DMS53 (cell line): ENCODE measurements at places on chromosomes 5 and 9.

DNA sequence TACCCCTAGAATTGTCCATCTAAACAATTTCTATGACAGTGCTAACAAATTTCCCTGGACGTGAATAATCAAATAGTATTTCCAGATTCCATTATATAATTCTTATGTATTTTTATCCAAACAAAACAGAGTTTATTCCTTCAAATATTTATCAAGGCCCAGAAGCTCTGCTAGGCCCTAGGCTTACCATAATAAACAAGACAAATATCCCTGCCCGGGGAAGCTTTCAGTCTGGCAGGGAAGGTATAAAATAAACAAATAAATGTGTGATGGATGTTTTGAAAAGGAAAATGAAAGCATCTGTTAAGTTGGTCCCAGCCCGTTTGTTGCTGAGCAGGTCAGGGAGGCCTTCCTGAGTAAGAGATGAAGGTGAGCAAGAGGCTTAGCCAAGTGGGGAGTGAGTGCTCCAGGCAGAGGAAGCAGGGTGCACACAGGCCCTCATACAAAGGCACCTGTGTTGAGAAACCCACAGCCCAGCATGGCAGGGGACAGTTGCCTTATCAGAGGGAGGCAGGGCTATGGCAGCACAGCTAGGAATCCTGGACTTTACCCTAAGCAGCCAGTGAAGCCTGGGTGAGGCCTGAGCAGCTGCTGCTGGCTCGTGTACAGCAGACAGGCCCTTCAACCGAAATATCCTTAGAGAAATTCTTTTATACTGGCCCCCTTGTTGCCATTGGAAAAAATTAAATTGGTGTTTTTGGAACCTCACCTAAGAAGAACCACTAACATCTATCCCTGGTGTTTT is 7.7 kb upstream of the SLC35D2 start:
- DNase-seq, result peak; percentile 33

DNA sequence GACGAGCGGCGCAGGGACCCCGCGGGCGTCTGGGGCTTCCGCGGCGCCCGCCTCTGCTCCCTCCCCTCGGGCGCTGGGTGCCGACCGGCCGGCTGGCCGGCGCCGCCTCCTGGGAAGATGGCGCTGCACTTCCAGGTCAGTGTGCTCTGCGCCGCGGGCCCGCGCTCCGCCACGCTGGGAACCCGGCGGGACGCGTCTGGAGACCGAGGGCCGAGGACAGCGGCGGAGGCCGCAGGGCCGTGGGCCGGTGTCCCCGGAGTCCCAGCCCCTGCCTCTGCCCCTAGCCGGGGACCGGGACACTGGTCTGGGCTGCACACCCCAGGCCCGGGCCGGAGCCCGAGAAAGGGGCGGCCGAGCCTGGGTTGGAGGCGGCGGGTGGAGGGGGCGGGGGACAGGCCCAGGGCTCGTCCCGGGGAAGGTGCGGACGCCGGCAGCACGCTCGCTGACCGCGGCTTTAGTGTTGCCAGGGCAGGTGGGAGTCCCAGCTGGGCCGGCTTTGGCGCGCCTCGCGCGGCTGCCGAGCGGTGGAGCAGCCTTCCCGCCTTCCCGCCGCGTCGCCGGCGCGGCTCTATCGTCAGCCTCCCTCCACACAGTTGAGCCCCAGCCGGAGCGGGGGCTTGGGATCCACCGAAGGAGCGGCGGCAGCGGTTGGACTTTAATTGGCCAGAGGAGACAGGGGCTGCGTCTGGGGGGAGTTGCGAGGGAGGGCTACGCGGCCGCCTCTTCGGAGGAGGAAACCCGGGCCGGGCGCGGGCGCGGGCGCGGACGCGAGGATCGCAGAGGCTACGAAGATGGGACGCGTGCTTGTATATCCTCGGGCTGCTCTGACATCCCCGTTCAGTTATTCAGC is at the start of gene RANBP17:
Gene RANBP17 (plus strand): TSS at position 102 of the 850 bp plus-strand sequence.
- DNase-seq, result peak; percentile 93

DNA sequence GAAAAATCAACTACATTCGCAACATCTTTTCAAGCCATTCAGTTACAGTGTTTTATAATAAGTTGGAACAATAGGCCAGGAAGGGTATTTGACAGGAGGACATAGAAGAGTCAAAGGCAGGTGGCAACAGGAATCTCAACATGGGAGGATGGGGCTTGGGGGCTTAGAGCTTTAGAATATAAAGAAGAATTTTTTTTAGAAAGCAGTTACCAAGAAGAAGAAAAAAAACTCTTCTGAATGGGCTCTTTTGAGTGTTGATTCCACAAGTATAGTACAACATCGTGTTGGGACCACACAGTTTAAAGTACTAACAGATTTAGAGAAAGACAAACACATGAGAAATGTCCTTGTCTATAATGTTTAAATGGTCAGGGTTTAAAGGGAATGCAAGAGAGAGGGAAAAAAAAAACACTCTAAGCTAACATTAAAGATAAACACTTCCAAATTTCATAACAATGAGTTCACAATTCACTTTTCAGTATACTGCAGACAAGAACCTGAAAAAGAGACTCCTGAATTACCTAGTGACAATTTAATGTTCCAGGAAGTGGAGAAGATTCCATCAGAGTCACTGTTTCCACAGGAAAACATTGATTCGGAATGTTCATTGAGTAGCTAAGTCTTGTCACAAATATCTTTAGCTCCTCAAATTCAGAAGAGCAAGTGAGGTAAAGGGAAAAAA is 282.3 kb downstream of the DEPDC1B start:
- DNase-seq, result peak; percentile 34

DNA sequence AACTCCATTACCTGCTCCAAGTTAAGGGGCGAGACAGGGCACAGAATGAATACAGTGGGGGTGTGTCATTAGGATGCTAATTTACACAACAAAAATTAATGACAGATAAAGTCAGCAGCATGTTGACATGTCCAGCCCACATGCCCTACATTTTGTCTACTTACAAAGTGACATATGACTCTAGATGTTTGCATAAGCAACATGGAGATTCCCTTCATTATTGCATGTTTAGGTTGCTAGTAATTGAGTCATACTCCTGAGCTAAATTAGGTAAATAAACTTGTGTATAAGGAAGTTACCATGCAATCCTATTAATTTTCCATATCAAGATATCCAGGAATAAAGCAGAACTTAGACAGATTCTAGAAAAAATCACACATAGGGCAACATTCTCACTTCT is 232.2 kb downstream of the PDE4D start:
- DNase-seq, result peak; percentile 78

DNA sequence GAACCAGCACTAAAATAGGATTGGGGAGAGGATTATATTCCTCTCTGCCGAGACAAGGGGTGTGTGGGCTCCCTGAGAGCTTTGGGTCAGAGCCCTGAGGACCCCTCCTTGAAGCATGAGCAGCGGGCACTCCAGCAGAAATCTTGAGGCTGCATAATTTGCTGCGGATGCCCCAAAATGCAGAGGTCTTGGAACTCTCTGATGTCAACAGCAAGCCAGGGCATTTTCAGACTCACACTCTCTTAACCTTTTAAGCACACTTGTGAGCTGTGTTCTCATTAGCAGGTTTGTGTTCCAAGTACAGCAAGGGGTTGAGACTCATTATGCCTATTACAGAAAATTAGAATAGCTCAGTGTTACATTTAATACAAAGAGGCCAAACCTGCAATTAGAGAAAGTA is 513.0 kb upstream of the ADAMTS16 start:
- DNase-seq, result peak; percentile 34

DNA sequence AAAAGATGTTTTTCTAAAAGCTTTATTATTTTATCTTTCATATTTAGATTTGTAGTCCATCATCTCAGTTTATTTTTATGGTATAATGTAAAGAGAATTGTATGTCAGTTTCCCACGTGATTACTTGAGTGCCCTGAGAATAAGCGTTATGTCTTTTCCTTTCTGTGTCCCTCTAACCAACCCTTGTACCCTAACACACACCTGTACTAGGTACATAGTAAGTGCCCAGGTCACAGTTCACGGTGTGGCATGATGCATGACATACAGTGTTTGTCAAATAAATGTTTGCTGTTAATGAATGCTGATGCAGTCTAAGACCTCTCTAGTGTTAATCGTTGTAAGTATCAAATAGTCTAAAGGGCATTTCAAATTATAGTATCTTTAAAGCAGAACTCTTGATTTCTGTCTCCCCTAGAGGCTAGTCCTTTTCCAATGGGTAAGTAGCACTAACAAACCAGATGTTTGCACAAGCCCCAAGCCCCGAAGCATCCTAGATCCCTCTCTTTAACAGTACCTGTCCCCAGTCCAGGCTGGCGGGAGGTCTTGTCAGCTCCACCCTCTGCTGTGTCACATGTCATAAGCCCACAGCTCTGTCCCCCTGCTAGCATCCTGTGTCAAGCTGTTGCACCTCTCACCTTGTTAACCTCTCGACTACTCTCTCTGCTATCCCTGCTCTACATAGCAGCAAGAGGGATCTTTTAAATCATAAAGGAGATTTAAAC is 23.7 kb downstream of the NUP214 start:
- DNase-seq, result no peak
